Activated naive CD4-positive, alpha-beta T cell treated with anti-CD3 and anti-CD28 coated beads, Interleukin-2, amount 10 ng/mL, durations not matched to agents 7 days and 5 days (primary cell): ENCODE measurements at places on chromosomes 1 and 21.

GRCh38 chr1:45619149-45619921 is 4.5 kb downstream of the CCDC17 start:
- DNase-seq, result no peak

- no peak for DNase-seq
These were observed 230.8 kb downstream of the NEGR1 start for GRCh38 chr1:72051538-72051937.

- peak; percentile 14 for DNase-seq
These were observed 9.2 kb downstream of the DENND4B start for GRCh38 chr1:153937331-153937730.

DNA sequence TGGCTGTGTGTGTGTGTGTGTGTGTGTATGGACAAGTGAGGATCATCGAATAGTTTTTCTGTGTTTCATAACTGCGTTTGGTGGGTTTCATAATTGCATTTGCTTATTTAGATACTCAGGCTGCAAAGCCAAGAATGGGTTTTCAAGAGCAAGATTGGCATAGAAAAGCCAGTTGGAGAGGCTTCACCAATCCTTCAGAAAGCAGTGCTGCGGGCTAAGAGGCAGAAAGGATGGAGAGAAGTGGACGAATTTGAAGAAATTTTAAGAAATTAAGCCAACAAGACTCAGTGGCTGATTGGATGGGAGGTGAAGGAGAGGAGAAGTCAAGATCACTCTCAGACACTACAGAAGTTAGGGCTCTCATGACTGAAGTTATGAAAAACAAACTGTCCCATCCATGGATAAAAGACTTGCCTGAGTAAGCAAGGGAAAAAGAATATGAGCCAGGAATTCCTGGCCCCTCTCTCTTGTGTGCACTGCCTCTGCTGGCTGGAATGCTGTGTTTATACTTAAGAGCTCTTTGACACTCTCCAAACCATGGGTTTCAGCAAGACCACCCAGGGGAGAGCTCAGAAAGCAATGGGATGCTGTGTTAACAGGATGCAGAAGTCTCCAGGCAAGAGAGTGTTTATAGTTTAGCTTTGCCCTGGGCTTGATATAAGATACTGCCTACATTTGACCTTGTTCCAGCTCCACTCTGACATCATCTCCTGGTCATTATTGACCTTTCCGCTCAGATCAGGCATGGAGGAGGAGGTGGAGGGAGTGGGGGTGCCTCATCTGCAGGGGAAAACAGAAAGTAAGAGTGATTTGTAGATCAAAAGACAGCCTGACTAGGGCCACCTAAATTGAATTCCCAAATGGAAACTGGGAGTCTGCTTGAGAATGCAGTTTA is 232.0 kb upstream of the PLXNA2 start:
- DNase-seq, result no peak

- no peak for DNase-seq
These were observed 152.4 kb downstream of the LEPR start for GRCh38 chr1:65572701-65573421.

DNA sequence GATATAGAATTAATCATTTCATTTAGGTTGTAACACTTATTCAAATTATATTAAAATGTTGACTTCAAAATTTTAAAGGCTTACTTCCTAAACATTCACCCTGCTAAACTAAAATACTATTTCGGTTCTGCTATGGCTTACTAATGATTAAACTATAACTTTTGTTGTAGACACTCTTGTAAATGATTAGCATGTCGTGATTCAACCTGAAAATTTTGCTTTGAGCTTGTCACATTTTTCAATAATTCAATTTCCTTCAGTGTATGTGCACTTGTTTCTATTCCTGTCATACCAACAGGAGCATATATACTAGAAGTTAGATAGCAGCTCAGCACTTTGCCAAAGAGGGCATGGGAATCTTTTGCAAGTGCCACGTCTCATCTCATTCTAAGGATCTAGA is 1018.8 kb downstream of the AMY1C start:
- DNase-seq, result no peak

DNA sequence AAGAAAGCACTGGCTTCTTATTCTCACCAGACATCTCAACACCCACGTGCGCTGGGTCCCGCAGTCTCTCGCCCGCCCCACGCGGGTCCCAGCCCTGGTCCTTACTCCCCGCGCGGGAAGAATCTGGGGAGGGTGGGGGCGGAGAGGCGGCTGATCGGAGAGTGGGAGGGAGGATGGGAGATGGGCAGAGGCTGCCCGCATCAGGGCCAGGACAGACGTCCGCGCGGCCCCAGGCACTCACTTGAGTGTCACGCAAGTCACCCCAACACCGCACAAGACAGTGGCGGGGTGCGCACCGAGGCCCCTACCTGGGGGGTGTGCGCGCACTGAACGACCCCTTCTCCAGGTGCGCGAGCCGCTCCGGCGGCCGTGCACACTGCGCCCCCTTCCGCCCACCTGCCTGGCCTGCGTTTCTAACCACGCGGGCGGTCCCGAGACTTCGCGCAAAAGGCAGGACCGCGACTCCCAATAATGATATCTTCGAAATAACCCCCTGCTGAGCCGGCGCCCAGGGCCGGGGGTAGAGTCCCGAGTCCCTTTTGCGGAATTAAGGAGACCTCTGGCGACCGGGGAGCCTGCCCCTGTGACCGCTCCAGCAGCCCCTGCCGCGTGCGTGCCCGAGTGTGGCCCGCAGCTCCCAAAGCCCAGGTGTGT is 6.0 kb upstream of the SIM2 start:
- no peak for DNase-seq

GRCh38 chr1:94648225-94649007 is 106.9 kb upstream of the F3 start:
- DNase-seq, result no peak

GRCh38 chr1:39130325-39130724 is 74.2 kb upstream of the MACF1 start:
- no peak for DNase-seq

- no peak for DNase-seq
These were observed 72.5 kb downstream of the OBSCN start for GRCh38 chr1:228280106-228280901.

- DNase-seq, result peak; percentile 49
These were observed 25.5 kb downstream of the UTS2 start for GRCh38 chr1:7827126-7827955.

DNA sequence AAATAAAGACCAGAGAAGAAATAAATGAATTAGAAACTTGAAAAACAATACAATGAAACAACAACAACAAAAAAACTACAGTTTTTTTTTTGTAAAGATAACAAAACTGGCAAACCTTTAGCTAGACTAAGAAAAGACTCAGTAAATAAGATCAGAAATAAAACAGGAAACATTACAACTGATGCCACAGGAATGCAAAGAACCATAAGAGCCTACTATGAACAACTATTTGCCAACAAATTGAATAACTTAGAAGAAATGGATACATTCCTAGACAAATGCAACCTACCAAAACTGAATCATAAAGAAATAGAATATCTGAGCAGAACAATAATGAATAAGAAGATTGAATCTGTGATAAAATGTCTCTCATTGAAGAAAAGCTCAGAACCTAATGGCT is 742.0 kb downstream of the ADGRL2 start:
- no peak for DNase-seq

GRCh38 chr1:204344665-204345355 is 14.9 kb downstream of the PLEKHA6 start:
- no peak for DNase-seq

- no peak for DNase-seq
These were observed 113.0 kb upstream of the GADD45A start for GRCh38 chr1:67571901-67572593.
